COLO829 (cell line): ENCODE measurements at places on chromosomes 7 and 10.

DNA sequence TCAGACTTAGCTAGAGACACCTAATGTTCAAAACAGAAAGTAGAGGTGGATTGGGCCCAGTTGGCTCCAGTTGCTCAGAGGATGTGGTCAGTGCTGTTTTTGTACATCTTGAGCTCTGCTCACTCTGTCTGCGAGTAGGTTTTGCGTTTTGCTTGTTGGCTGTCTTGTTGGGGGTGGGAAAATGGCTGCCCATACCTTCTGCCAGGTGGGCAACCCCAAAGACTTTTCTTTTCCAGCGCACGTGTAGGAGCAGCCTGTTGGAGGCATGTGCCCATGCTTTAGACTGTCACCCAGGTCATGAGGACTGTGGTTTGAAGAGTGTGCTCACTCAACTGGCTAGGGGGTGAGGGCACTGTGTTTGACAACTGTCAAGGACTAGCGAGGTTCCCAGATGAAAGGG lies 73.9 kb downstream of the KAT6B start:
- no peak for DNase-seq

- DNase-seq = no peak
These were observed 669.5 kb upstream of the GRM3 start for GRCh38 chr7:85974176-85974575.

DNA sequence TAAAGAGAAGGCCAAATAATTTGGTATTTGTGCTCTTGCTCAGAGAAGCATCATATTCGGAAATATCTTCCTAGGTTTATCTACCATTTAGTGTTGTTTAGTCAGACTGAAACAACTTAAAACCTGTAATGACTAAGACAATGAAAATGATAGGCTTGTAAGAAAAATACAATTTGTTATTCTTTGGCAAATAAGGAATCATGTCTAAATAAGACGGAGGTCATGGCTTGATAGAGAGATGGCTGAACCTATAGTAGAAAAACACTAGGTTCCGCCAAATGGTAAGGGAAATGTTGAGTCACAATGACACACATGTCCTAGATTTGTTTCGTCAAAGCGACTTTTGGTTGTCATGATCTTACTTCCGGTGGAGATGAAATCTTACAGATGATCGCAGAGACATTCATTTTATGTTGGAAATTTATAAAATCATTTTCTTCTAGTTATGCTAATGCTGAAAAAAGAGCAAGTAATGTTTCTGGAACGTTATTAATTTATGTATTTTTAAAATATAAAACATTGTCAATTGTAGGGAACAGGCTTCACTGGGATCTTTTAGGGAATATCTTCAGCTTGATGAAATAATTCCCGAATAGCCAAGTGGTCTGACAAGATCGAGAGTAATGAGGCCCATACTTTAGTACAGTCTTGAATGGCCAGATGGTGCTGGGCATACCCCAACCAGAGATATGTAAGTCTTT lies 1.0 kb downstream of the SRGN start:
- no peak for DNase-seq

- DNase-seq = no peak
These were observed 488.0 kb downstream of the MDFIC start for GRCh38 chr7:115409682-115410433.

- DNase-seq = no peak
These were observed 491.7 kb downstream of the GRM8 start for GRCh38 chr7:126760914-126761577.

DNA sequence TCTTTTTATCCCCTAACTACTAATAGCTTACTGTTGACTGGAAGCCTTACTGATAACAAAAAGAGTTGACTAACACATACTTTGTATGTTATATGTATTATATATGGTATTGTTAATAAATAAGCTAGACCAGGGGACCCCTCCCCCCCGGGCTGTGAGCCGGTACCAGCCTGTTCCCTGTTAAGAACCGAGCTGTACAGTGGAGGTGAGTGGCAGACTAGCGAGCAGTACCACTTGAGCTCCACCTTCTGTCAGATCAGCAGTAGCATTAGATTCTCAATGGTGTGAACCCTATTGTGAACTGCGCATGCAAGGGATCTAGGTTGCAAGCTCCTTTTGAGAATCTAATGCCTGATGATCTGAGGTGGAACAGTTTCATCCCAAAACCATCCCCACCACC lies 377.0 kb downstream of the IPMK start:
- DNase-seq = no peak

GRCh38 chr7:21767300-21767900 lies 178.3 kb downstream of the CDCA7L start:
- peak; percentile 61 for DNase-seq

- no peak for DNase-seq
These were observed 616.1 kb downstream of the LRMDA start for GRCh38 chr10:76047521-76047920.

- no peak for DNase-seq
These were observed 57.4 kb downstream of the ADRB1 start for GRCh38 chr10:114100848-114101741.

- no peak for DNase-seq
These were observed 128.3 kb downstream of the PRPF18 start for GRCh38 chr10:13715100-13715499.

DNA sequence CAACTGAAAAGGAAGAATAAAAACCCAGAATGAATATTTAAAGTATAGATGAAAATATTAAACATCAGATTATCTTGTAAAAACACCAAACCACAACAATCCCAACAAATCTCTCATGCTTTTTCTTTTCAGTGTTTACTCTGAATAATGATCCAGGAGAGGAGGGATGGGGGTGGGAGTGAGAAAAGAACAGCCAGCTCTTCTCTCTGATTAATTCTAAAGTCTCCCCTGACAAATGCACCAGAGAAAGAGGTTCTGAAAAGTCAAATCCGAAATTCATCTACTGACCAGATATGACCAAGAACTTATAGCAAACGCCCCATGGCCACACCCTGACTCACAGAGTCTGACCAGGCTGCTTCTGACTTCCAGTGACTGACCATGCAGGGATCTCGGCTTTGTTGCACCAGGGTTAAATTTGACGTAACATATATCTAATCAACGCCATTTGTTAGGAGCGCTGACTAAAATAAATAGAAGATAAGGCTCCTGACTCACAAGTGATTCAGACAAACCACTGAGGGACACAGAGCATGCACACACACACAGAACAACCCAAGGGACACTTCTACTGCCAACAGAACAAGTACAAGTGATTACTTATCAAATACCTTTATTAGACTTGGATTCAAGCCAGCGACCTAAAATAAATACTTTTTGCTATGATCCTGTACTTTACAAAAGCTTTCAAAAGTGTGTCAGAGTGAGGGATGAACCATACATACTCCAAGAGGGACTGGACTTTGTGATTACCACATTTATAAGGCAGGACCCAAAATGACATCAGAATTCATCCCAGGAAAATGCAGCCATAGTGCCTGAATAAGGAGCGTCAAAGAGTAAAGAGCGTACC lies 9.3 kb upstream of the SPOCK2 start:
- DNase-seq = peak; percentile 21

GRCh38 chr10:114188001-114188400 lies 8.8 kb downstream of the TDRD1 start:
- no peak for DNase-seq

DNA sequence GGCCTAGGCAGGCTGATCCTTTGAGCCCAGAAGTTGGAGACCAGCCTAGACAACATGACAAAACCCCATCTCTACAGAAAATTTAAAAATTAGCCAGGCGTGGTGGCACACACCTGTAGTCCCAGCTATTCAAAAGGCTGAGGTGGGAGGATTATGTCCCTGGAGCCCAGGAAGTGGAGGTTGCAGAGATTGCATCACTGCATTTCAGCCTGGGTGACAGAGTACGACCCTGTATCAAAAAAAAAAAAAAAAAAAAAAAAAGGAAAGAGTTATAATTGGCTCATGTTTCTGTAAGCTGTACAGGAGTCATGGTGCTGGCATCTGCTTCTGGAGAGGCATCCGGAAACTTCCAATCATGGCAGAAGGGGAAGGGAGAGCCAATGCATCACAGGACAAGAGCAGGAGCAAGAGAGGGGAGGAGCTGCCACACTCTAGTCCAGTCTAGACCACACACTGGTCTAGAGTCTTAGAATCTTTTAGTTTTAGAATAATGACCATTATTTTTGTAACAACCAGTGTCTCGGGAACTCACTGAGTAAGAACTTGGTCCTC lies 16.8 kb downstream of the DOCK1 start:
- DNase-seq = no peak

GRCh38 chr7:129886167-129886817 lies 66.5 kb downstream of the UBE2H start:
- no peak for DNase-seq

DNA sequence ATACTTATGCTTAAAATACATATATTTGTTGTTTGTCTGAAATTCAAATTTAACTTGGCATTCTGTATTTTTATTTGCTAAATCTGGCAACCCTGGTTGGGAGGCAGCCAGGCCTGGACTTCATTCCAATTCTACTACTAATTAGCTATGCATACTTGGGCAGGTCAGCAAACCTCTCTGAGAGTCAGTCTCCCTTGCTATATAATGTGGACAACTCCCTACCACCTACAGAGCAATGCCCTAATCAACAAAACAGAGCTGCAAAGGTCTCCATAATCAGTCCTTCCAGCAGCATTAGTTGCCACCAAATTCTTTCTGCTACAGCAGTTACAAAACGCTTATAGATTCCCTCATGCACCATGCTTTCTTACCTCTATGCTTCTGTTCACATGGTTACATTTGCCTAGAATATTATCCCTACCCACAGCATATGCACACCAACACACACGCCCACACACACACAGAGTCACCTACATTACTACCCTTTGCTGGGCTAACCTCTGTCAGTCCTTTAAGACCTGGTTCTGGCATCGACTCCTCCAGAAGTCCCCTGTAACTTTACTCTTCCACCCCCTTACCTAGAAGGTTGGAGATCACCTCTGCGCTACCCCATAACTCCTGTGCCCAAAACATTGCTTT lies 188.7 kb downstream of the FGFR2 start:
- no peak for DNase-seq

DNA sequence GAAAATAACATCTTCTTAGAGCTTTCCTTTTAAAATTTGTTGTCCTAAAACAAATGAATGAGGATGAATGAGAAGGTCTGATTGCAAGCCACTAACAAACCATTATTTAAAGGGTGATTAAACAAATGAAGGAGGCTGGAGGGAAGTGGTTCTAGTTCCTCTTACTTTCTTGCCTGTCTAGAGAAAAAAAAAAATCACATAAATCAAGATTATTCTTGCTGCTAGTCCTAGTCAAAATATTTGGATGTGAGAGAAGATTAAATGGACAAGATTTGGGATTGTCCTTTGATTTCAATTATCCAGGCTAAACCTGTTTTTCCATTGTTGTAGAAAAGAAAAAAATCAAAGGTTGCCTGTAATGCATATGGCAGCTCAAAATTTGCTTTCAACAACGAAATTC lies 3.3 kb downstream of the SKAP2 start:
- no peak for DNase-seq

GRCh38 chr10:26994743-26995142 lies 105.6 kb downstream of the ANKRD26 start:
- DNase-seq = no peak

- no peak for DNase-seq
These were observed 88.7 kb upstream of the PLPP4 start for GRCh38 chr10:120368338-120368737.

DNA sequence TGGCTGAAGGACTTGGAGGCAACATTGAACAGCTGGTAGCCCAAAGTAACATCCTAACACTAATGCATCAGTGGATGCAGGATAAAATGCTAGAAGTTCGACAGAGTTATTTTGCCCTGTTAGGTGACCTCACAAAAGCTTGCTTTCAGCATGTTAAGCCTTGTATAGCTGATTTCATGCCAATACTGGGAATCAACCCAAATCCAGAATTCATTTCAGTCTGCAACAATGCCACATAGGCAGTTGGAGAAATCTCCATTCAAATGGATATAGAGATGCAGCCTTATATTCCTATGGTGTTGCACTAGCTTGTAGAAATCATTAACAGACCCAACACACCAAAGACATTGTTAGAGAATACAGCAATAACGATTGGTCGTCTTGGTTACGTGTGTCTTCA lies 62.9 kb downstream of the CCSER2 start:
- no peak for DNase-seq

GRCh38 chr7:82080254-82080927 lies 310.5 kb upstream of the HGF start:
- no peak for DNase-seq

- no peak for DNase-seq
These were observed 349.7 kb upstream of the MBL2 start for GRCh38 chr10:53122281-53122680.

- no peak for DNase-seq
These were observed 4.9 kb upstream of the GRID2IP start for GRCh38 chr7:6556196-6556595.

DNA sequence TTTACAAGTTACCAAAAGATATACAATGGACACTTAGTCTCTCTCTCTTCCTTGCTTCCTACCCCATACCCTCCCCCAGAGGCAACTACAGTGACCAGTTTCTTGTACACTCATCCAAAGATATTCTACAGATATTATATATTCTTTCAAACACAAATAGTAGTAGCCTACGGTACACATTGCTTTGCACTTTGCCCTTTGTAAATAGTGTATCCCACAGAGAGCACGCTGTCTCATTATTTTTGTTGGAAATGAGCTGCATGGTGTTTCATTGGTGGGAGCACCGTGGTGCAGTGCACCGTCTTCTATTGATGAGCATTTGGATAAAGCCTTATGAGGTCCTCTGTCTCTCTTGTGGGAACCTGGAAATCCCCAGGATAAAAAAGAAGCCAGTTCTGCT lies 24.2 kb downstream of the STRA8 start:
- DNase-seq = no peak

GRCh38 chr7:113044394-113044793 lies 42.2 kb downstream of the GPR85 start:
- DNase-seq = no peak

DNA sequence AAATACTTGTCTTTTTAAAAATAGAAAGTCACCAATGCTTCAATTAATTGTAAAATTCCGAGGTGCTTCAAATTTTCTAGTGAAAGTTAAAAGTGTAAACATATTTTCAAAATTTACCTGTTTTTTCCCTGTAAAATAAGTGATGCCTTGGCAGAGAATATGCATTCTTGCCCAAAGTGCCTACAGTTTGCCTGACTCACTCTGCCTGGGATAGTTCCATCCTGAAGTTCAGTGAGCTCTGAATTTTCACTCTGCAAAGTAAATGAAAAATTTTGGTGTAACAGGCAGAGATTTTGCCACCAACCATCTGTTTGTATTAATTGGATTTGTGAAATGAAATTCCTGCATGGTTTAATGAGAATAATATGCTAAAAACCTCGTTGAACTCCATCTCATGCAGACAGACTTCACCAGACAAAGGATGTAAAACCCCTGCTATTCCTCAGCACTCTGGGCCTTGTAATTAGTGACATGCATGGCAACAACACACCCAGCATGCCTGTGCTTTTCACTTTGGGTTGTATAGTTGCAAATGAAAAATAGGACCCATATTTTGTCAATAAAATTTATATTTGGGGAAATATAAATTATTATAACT lies 117.4 kb upstream of the GNAI1 start:
- no peak for DNase-seq

- no peak for DNase-seq
These were observed 103.7 kb downstream of the HECTD2 start for GRCh38 chr10:91513598-91514424.

GRCh38 chr7:108001764-108002725 lies 916 bp downstream of the LAMB1 start:
- DNase-seq = no peak

- no peak for DNase-seq
These were observed 904.9 kb downstream of the IPMK start for GRCh38 chr10:57362811-57363210.
